A549 treated with RU486 at 1 μM for 4 hours (cell line): ENCODE measurements at places on chromosomes 12 and 14. TPM values are rescaled to one million over a fixed set of nuclear protein-coding genes. Genes with fewer than 3 reads are reported as not detected.

EXOC3L4 gene
- total RNA-seq, result 0.53 to 2.7 TPM (median 2.0 TPM) in 5 replicates

PRIMA1 gene
- total RNA-seq, result 0.22 to 0.54 TPM (median 0.32 TPM) in 5 replicates

MANSC4 gene
- not detected in 5 replicates for total RNA-seq

PRKD1 gene
- total RNA-seq, result 2.4 to 2.6 TPM (median 2.5 TPM) in 5 replicates

TDRD9 gene
- not detected in 5 replicates for total RNA-seq

TARBP2 gene
- 45.4 to 59.2 TPM (median 53.8 TPM) in 5 replicates for total RNA-seq

IL22 gene
- not detected in 5 replicates for total RNA-seq

VRTN gene
- total RNA-seq, result not detected in 5 replicates
